ENCODE measurements at places on chromosomes 5 and 9.

DNA sequence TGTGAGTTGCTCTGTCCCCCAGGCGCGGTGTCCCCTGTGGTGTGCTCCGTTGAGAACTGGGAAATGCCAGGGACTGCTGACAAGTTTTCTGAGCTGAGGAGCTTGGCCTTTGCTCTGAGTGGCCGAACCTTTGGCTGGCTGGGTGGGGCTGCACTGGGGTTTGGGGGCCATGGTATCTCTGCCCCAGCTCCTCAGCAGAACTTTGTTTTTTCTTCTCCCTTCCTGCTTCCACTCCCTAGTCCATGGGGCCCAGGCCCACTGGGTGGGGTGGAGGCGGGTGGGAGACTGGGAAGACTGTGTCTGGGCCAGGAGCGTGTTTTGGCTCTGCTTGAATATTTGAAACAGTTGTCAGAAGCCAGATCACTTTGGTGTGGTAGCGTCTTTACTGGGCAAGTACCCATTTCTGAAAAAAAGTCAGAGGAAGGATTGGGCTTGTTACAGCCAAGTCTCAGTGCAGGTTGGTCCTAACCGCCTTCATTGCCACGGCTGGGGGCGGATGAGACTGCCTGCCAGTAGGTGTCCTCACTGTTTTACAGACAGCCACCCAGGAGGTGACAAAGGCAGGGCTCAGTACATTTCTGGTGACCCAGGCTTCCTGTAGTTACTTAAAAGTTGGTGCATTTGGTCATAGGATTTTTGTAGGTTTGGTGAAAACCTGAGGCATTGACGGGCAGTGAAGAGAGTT lies 92.7 kb downstream of the DAB2IP start:
- peak; percentile 61 for DNase-seq

GRCh38 chr9:129084087-129084486 lies 3.2 kb downstream of the DOLPP1 start:
- no peak for DNase-seq

- DNase-seq: no peak
Measured at GRCh38 chr5:90368454-90369246, 40.9 kb downstream of the CETN3 start.

GRCh38 chr9:94903961-94904421 lies 177.5 kb downstream of the AOPEP start:
- no peak for DNase-seq

DNA sequence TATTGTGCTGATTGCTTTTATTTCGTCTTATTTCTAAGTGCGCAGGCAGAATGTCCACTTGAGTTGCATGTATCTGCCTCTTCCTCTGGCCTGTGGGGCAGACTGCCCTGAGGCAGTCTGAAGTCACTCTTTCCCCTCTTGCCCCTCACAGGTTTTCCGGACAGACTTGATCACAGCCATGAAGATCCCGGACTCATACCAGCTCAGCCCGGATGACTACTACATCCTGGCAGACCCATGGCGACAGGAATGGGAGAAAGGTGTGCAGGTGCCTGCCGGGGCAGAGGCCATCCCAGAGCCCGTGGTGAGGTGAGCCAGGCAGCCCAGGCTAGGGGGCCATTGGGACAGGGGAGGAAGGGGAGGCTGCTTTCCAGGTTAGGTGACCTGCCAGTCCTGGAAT lies 26.4 kb downstream of the JADE2 start:
- DNase-seq: no peak

DNA sequence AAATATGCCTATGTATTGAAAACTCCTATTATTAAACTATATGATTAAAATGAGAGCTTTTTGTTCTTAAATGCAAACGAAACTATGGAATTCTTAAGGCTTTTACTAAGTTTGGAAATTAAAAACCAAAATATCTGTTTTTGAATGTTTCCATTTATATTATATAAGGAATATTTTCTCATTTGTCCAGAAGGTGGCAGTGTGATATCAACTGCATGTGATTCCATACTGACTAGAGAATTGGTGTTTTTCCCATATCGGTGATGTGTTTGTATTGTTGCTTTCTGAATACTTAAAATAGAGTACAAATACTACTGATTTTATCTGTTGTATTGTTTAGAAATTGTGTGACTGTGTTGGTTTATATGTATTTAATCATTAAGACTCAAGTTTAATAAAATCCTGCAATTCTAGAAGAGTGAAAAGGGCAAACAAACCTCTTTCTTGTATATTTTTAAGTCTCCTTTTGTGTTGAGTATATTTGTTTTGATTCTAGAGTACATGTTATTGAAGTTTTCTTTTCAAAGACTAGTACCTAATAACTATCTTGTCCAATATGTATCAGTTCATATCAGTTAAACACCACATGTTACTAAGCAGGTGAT lies 320.8 kb downstream of the CCDC171 start:
- DNase-seq: no peak

DNA sequence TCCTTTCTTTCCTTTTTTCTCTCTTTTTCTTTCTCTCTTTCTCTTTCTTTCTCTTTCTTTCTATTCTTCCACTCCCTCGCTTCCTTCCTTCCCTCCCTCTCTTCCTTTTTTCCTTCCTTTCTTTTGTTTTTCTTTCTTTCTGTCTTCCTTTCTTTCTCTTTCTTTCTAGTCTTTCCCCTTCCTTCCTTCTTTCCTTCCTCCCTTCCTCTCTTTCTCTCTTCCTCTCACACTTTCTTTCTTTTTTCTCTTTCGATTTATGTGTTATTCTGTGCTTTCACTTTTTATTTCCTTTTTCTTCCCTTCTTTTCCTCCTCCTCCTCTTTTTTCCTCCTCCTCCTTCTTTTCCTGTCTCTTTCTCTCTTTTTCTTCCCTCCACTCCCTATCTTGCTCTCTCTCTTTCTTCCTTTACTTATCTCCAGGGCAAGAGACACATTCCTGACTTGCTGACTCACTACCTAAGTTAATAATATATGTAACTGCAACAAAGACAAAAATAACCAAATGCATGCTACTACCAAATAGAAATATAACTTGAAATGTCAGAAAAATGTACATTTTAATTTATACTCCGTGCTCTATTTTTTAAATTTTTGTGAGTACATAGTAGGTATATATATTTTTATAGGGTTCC lies 445.5 kb downstream of the GABRG2 start:
- no peak for DNase-seq

- no peak for DNase-seq
Measured at GRCh38 chr5:43573058-43573457, 16.2 kb upstream of the PAIP1 start.

GRCh38 chr5:15695215-15695731 lies 195.3 kb downstream of the FBXL7 start:
- DNase-seq: no peak

DNA sequence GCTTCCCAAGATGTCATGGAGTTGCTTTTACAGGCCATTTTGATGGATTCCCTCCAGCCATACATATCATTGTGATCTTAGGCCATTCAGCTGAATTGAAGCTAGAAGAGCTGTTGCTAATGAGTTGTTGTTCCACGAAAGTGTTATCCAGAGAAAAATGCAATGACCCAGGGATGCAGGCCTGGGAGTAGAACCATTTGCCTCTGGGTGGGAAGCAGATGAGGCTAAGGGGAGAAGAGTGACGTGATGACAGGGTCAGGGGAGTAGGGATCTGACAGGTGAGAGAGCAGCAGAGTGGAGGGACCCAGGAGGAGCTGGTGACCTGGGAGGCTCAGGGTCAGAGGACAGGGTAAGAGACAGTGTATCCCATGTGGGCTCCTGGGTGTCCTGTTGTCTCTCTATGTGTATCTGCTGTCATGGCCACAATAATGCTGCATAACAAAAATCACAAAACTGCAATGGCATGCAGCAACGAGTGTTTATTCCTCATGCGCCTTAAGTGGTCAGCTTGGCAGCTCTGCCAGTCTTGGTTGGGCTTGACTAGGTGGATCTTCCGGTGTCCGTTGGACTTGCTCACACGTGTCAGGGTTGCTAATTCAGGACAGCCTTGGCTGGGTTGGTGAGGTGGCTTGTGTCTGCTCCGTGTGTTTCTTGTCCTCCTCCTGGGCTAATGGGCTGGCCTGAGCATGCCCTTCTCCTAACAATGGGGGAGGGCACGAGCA lies 90.6 kb downstream of the LIFR start:
- DNase-seq: no peak

DNA sequence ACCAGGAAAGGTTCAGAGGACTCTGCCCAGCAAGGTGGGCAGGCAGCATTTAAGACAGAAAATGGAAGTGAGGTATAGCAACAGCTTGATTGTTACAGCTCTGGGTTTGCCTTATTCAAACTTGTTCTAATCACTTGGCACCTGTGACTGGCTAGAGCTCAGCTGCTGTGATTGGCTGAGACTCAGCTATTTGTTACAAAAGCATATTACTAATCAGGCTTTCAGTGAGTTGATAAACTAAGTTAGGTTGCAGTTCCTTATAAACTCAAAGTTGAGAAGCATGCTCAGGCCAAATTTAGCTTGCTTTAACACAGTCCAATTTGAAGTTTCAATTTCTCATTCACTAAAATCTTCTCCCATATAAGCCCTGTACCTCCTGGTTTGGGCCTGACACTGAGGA lies 56.3 kb downstream of the GDA start:
- no peak for DNase-seq

DNA sequence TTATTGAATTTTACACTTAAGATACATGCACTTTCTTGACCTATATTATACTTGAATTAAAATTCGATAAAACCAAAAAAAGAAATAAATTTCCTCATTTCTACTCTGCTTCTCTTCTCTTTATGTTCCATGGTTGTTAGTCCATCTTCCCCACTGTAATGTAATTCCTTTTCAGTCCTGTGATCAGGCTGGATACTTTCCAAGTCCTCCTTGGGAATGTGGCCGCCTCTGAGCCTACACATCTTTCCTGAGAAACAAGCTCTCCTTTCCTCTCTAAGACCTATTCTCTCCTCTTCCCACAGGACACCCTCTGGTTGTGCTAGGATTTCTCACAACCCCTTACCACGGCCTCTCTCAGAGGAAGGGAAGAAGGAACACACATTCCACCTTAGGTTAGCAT lies 285.1 kb downstream of the DNAH5 start:
- DNase-seq: no peak

All from substantia nigra (tissue), 51 donors.